ENCODE measurements at places on chromosomes 2 and 18.

DNA sequence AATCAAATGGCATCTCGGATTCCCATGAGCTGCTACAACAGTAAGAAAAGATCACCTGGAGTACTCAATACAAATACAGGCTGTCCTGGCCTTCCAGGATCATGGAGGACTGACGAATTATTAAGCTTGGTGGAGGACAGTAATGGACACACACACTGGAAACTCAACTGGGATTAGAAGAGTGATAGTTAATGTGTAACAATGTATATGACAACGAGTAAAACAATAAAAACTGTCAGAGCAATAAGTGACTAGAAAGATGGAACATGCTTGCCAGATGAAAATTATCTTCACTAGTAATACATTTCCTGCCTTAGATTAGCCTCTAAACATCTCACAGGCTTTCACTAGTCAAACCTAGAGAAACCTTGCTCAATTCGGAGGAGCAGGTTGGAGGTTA lies 49.2 kb upstream of the CDH20 start:
- no peak for DNase-seq

- no peak for DNase-seq
Observed at GRCh38 chr2:177165061-177165583, 47.5 kb upstream of the HNRNPA3 start.

DNA sequence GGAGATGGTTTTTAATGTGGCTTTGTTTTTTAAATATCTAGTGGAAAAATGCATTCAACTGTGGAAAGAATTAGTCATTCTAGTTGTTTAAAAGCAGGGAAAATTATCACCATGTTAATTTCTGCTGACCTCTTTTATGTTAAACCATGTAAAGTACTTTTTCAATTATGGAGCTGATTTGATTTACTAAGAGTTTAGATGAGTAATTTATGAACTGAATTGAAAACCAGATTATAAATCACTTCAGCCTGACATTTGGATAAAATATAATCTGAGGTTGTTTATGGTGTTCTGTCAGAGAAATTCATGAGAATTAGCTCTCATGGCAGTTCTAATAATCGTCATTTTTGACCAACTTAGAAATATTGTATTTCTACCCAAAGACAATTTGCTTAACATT lies 11.6 kb downstream of the ITGA4 start:
- DNase-seq = no peak

DNA sequence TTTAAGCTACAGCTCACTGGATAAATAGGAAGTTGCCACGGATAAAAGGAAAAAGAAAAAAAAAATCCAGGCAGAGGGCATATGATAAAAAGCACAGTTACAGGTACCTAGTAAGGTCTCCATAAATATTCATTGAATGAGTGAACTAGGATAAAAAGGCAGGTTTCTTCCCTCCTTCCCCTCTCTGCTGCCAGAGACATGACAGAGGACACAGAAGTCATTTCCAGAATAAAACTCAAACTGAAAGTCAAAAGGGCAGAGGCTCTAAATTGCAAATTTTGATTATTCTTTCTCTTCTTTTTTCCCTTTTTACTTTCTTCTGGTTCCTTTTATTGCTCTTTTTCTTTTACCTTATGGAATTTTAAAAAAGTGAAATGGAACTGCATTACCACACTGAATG lies 7.7 kb downstream of the CD302 start:
- no peak for DNase-seq

- DNase-seq = no peak
Observed at GRCh38 chr2:136051725-136052048, 66.3 kb upstream of the DARS1 start.

- DNase-seq = no peak
Observed at GRCh38 chr2:33859811-33860461, 260.8 kb upstream of the FAM98A start.

DNA sequence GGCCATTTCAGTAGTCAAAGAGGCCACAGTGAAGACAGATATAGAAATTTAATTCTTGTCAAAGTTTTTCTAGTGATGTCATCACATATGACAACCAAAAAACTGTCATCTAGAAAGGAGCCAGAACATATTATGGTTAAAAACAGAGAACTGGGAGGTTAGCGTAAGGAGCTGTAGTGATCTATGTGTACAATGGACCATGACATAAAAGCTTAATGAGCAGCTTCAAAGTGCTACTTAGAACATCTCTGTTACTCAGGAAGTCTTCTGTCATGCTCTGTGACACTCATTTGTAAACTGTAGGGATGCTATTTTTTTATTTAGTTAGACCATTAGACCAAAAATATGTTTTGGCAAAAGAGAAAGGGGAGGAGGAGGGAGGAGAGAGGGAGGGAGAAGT lies 57.3 kb downstream of the CMPK2 start:
- DNase-seq = no peak

DNA sequence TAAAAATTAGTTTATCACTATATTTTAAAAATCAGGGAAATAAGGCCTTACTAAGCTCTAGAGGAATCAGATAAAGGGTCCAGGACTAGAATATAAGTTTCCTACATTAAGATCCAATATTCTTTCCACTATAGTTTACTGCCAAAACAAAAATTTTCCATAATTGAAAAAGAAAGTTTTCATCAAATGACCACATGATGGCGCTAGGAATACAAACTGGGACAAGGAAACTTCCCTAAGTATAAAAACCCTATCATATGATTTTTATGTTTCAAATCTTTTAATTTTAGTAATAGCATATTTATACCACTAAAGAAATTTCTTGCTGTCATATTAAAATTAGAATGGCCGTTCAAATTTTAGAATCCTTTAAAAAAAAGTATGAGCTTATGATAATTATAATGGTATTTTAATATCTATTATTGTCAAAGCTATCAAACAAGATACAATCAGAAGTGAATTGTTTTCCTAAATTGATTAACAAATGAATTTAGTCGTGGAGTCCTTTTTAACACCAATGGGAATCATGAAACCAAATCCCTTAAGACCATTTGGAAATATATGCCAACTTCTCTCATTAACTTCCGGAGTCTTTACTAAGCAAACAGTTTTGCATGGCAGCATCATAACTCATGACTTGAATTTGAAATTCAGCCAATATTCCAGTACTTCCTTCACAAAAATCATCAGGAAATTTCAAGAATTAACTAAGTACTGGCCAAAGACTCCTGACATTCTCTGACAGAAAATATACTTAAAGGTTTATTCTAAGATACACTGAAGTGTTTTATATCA lies 70.3 kb downstream of the SCN1A start:
- no peak for DNase-seq

DNA sequence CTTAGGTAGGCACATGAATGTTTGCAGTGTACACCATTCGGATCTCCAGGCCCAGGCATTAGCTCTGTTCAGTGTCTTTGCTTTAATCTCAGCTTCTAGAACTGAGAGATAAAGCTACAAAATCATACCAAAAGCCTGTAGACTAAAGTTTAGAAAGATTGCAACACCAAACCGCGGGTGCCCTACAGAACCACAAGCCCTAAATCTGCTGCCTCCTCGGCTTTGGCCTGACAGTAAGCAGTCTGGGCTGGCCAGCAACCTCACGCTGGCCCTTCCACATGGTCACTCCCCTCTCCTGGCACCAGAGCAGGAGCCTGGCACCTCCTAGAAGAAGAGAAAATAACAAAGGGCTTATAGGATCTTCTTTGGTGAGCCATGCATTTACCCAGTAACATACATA lies 8.9 kb upstream of the OSR1 start:
- DNase-seq = no peak

GRCh38 chr2:73174244-73174643 lies 28.1 kb upstream of the NOTO start:
- DNase-seq = no peak

- DNase-seq = no peak
Observed at GRCh38 chr2:74179063-74179865, 585 bp upstream of the MOB1A start.

DNA sequence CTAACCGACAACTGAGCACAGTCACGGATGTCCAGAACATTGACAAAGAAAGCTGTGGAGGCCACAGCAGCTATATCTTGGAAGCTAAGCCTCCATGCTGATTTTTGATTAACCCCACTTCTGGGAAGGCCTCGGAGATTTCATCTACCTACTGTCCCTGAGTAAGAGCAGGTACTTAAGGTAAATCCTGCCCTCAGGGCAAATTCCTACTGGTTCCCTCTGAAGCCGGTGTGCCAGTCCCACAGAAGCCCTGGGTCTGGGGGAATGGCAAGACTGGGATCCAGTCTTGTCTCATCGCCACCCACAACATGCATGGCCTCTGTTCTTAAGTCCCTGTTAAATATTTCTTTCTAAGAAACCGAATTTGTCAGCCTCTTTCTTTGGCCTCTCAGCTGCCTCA lies 18.7 kb downstream of the PER2 start:
- no peak for DNase-seq

DNA sequence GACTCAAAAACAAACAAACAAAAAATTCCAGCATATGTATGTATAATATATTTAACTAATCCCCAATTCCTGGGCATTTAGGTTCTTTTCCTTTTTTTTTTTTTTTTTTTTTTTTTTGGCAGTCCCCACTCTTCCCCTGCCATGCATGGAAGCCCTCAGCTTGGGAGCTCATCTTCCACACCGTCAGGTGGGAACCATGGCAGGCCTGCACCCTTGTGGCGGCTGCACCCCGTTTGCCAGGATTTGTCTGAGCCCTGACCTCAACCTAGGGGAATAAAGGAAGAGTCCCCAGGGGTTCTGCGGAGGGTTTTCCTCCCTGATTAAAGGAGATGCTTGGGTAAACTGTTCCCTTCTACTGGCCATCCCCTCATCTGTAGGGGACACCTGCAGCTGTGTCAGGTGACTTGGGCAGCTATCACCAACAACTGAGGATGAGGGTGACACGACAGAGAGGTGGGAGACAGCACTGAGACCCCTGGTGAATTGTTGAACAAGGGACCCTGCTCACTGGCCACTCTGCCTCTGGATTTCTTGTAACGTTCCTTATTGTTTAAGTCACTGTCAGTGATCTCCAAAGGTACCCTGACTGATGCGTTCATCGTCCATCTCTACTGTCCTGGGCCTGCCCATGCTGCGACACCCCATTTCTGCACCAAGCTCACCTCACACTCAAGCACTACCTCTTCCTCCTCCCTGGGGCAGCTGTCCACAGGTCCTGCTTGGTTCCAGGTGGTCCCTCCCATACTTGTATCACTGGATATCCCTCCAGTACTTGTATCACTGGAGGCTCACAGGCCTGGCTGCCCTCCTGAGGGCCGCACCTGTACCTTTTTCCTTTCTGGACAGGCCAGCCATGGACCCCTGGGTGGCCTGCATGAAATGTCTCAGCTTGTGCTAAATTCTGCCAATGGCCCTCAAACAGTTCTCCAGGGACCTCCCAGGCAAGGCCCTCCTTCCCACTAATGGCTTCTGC lies 14.5 kb downstream of the TMEM185B start:
- no peak for DNase-seq

DNA sequence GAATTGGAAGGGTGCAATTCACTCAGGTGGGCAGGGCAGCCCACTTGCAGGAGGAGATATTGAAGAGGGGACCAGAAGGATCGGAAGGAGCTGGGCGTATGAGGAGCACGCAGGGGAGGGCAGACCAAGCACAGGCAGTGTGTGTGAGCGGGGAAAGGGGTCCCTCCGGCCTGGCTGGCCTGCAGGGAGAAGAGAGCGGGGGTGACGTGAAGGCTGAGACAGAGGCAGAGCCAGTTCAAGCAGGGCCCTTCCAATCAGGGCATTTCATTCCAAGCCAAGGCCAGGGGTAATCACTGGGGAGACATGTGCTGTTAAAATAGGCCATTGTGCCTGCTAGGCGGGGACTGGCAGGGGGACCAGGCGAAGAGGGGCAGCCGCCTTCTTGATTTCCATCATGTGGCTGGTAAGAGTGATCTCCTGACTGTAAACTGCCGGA lies 62.2 kb downstream of the ACKR3 start:
- no peak for DNase-seq

DNA sequence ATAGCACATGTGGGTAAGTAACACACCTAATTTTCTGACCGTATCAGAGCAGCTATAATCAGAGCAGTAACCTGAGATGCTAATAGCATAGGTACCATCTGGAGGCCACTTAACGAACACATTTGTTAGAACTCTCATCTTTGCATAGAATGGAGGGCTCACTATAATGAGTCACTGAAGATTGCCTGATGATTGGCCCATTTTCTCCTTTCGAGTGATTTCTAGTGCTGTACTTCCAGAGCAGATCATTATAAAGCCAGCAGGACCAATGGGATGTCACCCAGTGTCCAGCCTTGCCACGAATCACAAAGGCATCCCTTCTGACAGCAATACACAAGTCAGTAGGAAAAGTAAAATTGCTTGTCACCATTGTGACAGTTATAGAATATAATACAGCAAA lies 81.7 kb upstream of the REV1 start:
- no peak for DNase-seq

GRCh38 chr2:126513033-126513432 lies 142.9 kb upstream of the GYPC start:
- DNase-seq = no peak

GRCh38 chr2:46794693-46795317 lies 120.8 kb downstream of the MCFD2 start:
- no peak for DNase-seq

- no peak for DNase-seq
Observed at GRCh38 chr2:29495536-29496060, 380.4 kb downstream of the CLIP4 start.

- DNase-seq = no peak
Observed at GRCh38 chr2:225182126-225182525, 139.9 kb upstream of the DOCK10 start.

DNA sequence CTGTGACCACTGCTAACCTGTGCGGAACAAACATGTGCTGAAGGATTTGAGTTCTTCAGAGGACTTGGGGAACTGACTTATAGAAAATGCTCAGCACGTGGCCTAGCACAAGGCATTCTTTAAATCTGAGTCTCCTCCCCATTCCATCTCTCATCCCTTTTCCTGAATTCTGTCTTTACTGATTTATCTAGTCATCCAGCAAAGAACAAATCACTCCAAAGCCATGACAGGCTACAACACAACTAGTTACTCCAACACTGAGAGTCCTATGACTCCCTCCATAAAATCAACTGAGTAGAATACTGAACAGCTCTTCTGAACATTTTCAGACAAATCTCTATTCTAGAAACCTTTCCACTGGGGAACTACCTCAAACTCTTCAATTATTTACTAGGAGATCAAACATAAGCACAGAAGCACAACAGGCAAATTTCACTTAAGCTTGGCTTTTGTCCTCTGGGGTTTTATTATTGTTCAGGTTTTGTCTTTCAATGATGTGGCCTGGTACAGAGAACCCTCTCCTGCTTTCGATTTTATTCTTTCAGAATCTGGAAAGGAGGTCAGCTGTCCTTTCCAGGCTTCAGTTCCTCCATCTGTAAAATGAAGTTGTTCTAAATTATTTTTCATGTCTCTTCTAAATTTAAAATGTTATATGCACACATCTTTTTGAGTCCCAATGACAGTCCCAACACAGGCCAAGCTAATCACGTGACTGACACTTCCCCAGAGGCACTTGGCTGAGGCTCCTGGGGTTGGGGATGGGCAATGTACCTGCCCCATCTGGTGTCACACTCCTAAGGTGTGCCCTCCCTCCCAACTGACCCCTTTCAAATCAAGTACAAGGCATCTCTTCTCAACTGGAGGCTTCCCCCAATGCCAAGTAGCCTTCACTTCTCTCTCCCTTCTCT lies 31.8 kb downstream of the RNU4ATAC start:
- DNase-seq = no peak

All from stimulated activated CD8-positive, alpha-beta memory T cell treated with anti-CD3 and anti-CD28 coated beads, Interleukin-7, amount 100 ng/mL, for 1 hour (primary cell).